Activated CD8-positive, alpha-beta memory T cell treated with anti-CD3 and anti-CD28 coated beads for 1 hour (primary cell): ENCODE measurements at places on chromosomes 3 and 15.

- no peak for DNase-seq
Measured at GRCh38 chr3:643376-643775, 446.8 kb downstream of the CHL1 start.

- no peak for DNase-seq
Measured at GRCh38 chr3:194730365-194730764, 44.7 kb downstream of the FAM43A start.

GRCh38 chr3:133837487-133838295, 32.1 kb downstream of the SRPRB start:
- DNase-seq, result no peak

DNA sequence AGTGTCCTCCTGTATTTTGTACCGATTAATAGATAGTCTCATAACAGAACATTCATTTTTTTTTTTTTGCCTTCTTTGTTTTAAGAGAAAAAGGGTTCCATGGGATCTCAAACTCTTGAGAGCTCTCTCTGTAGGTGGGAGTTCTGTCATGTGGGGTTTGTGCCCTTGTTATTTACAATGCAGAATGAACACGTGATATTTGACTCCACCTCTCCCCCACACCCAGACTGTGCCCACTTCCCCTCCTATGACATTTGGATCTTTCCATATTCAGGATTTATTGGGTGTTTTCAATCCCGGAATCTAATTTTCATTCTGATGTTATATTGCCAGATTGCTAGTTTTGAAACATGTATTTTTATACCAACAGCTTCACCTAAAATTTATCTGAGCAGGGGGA, 49.5 kb downstream of the ARPP21 start:
- no peak for DNase-seq

GRCh38 chr15:33131552-33132232, 62.8 kb downstream of the FMN1 start:
- no peak for DNase-seq

DNA sequence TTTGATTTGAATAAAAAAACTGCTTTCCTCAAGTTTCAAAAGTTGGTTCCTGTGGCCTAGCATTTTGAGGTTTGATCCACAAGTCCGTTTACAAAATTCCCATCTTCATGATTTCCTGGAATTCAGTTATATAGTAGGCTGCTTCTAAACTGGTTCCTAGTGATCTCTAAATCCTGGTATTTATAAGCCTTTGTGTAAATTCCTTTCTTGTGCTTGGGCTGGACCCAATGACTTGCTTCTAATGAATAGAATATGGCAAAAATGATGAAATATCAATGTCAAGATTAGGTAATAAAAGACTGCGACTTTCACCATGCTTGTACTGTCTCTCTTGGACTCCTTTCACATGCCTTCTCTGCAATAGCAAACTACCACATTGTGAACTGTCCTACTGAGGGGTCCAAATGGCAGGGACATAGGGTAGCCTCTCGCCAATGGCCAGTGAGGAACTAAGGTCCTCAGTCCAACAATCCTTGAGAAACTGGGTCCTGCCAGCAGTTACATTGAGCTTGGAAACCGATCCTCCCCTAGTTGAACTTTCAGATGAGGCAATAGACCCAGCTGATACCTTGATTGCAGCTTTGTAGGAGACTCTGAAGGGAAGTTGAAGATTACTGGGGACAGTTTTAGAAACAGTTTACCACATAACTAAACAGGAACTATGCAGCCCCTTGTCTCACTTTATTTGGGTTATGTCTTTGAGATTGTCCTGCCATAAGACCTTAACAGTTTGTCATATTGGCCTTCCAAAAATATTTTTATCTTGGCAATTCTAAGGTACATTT, 303.9 kb upstream of the TBC1D5 start:
- DNase-seq, result no peak

DNA sequence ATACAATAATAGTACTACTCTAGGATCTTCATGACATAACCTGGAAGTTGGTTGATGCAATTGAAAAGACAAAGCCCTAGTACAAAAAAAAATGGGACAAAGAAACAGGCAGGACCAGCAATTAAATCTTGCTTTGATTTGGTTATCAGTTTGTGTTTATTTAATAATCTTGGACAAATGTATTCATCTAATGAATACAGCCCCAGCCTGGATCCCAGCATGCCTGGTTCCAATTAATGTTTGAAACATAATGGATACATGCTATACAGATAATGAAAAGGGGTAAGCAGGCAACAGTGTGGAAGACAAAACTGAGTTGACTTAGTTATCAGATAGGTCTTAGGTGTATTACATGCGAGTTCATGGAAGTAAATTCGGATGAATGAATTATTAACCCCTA, 29.6 kb upstream of the SATB1 start:
- no peak for DNase-seq

- DNase-seq, result no peak
Measured at GRCh38 chr3:12352253-12352652, 63.4 kb downstream of the PPARG start.

- DNase-seq, result no peak
Measured at GRCh38 chr3:78604341-78604740, 1163.5 kb downstream of the ROBO1 start.
